Inflammatory macrophage treated with lipopolysaccharide for 1 hour (primary cell): ENCODE measurements at places on chromosomes 2 and 18.

- no peak for DNase-seq
These were observed 1.9 kb downstream of the PRKRA start for GRCh38 chr2:178448968-178449661.

DNA sequence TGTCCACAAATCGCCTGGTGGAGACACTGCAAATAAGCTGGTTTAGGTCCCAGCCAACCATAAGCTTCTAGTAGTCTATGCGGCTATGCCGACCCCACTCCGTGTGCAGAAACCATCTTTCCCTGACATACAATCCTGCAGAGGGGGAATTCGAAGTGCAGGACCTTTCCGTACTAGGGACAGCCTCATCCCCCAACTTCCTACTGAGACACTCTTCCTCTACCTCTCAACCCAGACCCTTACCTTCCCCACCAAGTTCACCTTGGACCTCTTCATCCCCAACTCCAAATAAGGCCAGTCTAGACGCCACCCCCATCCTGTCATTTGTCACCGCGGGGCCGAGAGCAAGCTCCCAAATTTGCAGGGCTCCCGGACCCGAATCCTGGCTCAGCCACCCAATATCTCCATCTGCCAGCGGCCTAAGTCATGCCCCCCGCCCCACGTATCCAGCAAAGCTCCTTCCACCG is 496 bp downstream of the SUCLG1 start:
- DNase-seq: peak; percentile 2

- no peak for DNase-seq
These were observed 181.7 kb upstream of the ETAA1 start for GRCh38 chr2:67215214-67216055.

- peak; percentile 72 for DNase-seq
These were observed 1.1 kb upstream of the SULT6B1 start for GRCh38 chr2:37189452-37190153.

DNA sequence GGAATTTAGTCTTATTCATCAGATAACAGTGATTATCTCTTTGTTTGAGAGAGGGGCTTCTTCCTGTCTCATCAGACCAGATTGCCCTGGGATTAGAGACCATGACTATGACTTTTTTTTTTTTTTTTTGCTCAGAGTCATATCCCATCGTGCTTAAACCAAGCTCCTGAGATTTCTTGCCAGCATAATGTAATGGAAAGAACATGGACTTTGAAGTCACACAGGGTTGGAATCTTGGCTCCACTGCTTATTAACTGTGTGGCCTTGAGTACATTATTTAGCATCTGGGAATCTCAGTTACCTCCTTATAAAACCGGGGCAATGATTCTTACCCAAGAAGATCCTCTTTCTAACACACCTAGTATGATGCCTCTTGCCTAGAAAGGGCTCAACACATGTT is 268.3 kb downstream of the DYSF start:
- DNase-seq: no peak
